ENCODE measurements at places on chromosomes 1 and 21.
A peak's percentile ranks its signal among the peaks of the same experiment; 100 is the strongest.

- DNase-seq, result no peak
These were observed 25.7 kb downstream of the ARHGEF19 start for GRCh38 chr1:16186655-16187235.

DNA sequence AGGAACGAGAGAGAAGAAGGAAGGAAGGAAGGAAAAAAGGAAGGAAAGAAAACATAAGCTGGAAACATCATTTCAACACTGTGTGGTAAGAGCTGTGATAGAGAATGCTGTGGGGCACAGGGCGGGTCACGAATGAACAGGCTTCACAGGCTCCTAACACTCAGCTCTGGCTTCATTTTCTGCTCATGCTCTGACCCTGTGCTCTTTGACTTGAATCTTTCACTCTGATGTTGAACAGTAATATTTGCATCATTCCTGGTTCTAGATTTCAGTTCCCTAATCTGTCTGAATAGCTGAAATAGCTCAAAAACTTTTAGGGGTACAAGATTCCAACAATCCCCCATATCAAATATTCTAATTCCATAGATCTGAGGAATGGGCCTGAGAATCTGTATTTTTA is 207.3 kb downstream of the LHX8 start:
- DNase-seq, result no peak

- no peak for DNase-seq
These were observed 49.0 kb downstream of the OBSCN start for GRCh38 chr1:228256626-228257375.

GRCh38 chr1:173758110-173758509 is 43.3 kb downstream of the KLHL20 start:
- DNase-seq, result no peak

DNA sequence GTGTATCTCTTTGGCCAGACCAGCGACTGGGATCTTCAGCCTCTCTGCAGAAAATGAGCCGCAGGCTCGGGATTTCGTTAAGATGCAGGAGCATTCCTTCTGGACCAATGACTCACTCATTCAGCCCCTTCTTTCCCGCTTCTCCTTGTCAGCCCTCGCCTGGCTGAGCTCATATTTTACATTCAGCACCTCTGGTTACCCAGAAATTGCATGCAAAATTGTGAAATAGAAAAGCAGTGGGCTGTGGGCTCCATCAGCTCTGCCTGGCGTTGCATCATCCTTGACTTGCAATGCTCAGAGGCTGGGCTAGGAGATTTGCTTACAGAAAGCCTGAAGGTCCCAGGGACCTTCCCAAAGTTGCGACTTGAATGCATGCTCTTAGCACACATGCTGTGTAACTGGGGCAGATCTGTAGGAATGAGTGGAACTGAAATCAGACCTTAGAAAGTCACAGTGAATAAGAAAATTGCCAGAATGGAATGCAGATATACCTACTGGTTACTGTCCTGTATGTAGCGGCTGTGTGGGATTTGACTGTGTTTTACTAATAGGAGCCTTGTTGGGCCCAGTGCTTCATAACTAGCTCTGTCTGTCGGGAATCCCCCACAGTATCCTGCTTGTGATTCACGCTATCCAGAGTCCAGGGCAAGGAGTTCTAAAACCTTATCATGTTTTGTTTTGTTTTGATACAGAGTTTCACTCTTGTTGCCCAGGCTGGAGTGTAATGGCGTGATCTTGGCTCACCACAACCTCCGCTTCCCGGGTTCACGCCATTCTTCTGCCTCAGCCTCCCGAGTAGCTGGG is 444.8 kb downstream of the KIF26B start:
- DNase-seq, result no peak

- no peak for DNase-seq
These were observed 492.2 kb upstream of the PKN2 start for GRCh38 chr1:88191917-88192316.

DNA sequence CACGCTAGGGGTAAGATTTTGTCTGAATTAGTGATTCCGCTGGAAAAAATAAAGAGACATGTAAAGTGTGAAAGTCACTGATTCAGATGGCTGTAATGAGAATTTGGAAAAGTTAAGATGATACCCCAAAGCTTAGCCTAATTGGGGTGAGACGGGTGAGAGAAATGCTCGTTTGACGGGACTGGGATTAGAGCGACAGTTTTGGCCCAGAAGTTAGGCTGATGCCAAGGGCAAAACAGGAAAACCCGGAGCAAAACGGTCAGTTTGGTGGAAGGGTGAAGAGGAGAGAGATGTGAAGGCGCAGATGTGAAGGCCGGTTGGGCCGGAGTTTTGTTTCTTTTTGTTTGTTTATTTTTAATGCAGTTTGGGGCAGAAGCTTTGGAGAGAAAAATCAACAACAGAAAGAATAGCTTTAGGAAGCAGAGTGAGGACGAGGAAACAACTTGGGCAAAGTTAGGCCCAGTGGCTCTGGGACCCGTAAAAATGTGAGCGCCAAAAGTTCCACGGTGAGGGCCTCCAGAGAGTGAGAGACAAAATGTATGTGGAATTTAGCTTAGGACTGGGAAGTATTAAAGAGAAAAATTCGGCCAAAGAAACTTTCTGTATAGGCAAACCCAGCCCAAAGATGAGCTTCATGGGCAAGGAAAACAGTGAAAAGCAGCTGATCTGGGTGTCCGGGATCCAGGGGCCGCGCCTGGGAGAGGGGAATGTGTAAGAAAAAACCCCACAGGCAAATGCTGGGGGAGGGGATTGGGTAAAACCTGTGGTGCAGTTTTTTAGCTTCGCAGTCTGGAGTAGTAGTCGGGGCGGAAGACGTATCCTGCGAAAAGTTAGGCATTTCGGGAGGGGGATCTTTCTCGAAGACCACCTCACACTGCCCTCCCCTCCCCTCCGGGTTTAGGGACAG is 1.2 kb downstream of the DMRTA2 start:
- no peak for DNase-seq

DNA sequence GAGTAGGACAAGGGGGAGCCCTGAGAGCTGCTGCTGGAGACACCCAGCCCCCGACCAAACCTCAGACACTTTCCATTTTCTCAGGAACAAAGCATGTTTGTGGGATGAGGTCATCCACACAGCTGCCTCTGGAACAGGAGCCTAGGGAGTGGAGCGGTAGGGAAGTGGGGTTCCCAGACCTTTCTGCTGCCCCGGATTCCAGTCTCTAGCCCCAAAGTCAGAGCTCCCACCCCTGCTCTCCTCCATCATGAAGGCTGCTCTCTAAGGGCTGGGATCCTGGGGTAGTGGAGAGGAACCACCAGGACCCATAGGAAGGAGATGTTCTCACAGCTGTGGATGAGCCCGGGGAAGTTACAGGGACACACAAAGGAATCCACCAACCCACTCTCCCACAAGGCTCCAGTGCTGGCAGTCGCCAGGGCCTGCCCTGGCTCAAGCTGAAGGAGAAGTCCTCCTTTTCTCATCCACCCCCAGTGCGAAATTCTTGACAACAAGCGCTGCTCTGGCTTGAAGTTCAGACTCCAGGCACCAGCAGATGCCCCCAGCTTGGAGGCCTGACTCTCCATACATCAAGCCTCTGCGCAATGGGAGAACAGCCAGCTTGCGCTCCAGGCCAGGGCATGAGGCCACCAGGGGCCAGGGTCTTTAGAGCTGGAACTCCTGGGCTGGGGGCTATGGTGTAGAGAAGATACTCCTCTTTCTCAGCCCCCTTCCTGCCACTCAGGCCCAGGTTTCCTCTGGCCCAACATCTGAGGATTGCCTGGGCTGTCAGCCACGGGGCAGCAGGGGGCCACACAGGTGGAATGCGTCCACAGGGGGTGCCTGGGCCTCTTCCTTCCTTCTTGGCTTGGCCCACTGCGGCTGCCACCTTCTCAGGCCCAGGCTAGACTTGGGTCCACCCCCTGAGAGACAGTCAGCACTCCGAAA is 4.5 kb downstream of the FHL3 start:
- DNase-seq, result no peak

DNA sequence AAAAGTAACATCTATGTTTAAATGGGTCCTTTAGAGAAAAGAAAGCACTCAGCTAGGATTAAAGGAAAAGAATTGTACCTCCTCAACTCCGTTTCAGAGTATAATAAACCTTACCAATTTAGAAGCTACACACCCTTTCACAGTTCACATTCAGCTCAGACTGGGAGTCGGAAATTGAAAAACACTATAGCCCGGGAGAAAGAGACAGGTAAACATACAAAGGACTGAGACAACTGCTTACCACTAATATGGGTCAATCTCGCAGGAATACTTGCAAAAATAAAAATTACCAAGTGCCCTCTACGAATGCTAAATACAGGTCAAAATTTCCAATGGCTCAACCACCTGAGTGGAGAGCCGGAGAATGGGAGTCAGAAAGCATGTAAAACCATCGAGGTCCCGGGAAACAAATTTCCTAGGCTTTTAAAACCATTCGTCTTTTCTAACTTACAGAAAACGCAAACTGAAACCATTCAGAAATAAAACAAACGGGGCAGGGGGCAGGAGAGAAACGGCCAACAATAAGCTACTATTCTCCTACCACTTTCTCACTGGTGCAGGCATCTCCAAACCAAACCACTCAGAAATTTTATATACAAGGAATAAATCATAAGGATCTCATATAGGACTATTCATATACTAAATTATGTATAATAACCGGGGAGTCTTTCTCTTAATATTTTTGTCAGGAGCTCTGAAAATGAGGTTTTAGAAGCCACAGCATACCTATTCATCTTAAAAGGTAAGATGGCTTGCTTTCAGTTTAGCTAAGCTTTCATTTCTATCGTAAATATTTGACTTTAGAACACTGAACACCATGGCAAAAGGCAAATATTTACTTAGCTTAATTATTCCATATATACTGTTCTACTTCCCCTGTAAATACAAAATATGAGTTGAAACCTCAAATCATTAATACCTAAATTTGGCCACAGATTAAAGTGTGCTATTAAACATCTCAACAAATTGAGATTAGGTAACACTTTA is 136.5 kb downstream of the RERE start:
- DNase-seq, result no peak

DNA sequence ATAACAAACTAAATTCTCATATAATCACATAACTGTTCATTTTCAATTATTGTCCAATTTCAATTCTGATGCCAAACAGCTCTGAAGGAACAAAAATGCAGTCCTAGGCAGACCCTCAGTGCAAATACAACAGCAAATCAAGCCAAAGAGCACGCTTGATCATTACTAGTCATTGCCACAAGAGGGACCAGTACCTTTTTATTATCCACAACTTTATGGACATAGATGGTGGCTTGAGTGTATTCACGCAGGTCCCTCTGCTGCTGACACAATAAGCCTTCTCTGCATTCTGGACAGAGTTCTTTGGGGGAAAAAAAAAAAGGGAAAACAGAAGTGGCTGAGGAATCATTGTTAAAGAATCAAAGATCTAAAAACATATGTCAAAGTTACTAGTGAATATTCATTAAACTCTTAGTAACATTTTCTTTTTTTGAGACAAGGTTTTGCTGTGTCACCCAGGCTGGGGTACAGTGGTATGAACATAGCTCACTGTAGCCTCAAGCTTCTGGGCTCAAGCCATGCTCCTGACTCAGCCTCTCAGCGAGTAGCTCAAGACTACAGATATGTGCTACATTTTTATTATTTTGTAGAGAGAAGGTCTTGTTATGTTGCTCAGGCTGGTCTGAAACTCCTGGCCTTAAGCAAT is 34.3 kb upstream of the RAP1GAP start:
- no peak for DNase-seq

GRCh38 chr1:36097693-36098585 is 9.2 kb downstream of the ADPRS start:
- DNase-seq, result no peak

- no peak for DNase-seq
These were observed 22.3 kb upstream of the AGO1 start for GRCh38 chr1:35860696-35861095.

DNA sequence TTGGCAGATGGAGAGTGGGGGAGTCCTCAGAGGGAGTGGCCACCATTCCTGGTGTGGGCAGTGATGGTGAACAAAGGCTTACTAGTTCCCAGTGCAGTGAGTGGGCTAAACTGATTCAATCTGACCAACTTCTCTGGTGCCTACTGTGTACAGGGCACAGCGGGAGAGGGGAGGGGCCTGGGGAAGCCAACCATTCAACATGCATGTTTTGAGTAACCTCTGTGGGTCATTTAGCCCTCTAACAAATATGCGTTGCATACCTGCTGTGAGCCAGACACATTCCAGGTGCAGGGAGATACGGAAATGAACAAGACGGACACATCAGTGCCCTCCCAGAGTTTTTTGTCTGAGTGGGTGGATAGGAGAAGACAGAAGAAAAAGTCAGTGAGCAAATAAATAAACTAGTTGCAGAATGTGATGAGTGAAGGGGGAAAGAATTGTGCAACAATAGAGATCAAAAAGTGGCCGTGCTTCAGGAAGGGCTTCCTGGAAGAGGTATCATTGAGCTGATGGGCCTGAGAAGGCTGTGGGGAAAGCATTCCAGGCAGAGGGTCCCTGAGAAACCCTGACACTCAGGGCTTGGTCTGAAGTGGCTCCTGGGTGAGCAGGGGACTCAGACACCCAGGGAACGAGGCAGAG is 78.8 kb downstream of the EPHB2 start:
- no peak for DNase-seq

DNA sequence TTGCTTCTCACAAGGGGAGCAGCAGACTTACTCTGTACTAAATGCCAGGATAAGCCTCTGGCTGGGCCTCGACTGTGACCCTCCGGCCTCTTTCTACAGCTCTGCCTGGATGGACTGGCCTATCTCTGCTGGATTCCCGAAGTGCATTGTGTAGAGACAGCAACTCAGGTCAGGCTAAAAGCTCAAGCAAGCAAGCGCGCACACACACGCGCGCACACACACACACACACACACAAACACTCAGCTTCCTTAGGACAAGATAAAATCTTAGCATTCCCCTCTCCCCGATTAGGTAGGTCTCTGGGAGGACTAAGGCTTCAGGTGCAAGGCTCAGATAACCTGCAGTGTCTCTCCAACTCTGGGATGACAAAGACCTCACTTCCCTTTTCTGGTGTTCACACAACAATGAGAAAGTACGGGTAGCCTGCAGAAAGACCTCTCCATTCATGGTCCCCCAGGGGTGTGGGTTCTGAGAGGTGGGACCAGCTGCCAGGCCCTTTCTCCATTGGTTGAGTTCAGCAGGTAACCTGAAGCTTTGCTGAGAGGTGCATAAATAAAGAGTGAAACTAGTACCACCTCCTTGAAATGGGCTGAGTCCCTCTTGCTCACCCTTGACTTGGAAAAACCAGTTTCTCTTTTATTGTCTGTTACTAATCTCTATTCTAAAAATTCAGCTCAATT is 155.1 kb upstream of the CAMK1G start:
- no peak for DNase-seq

DNA sequence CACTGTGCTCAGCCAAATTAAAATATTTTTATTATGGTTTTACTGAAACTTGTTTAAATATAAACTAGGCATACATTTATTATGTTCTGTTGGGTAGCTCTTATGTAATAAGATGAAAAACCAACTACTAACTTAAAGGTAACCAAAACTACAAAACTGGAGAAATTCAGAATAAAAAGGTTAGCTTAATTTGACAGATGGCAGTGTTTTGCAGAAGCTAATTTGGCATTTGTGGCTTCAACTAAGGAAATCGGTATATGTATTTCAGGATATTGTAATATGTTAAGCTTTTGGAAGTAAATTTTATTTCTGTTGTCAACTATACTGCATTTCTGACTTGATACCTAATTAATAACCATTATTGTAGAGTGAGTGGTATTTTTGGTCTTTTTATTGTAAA is 18.8 kb downstream of the USP25 start:
- no peak for DNase-seq

- no peak for DNase-seq
These were observed 118.7 kb downstream of the GLIS1 start for GRCh38 chr1:53620061-53620855.

- no peak for DNase-seq
These were observed 14.0 kb upstream of the SARS1 start for GRCh38 chr1:109199710-109200109.

- DNase-seq, result peak; percentile 54
These were observed 3.7 kb downstream of the KAZN start for GRCh38 chr1:14602136-14602535.
